Suprapubic skin (tissue), 4 donors: ENCODE measurements at places on chromosomes 16 and 17.

DNA sequence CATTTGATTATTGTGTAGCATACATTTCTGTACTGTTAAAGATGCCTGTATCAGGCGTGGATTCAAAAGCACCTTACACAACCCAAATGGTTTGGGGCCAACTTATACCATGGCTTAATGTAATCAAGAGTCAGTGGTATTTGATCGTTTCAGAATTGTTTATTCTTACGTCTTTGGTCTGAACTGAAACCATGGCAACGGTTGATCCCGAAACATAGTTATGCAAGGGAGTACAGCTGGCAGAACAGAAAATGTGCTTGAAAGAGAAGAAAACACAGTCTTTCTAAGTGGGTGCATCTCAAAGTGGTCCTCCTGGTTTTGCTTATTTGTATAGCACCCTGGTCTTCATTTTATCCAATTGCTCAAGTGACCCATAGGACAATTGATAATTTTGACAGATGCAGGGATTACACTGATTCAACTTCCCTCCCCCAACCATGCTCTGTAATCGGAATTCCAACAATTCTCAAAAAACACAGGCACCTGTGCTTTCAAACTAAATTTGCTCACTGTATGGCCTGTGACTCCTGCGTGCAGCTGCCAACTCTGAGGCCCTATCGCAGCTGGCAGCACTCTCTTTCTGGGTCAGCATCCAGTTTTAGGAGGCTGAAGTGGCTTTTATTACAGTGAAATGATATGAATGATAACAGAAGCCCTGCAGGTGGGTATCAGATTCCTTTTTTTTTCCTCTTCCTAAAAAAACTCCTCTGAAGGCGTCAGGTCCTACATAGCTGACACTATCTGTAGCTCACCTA, 77.0 kb upstream of the AXIN2 start:
- no peaks in the 10 kb centered on the region for H3K27me3 ChIP-seq
- no peak for DNase-seq
- no peak overlapping the region for H3K27ac ChIP-seq
- H3K36me3 ChIP-seq = no peaks in the 10 kb centered on the region
- peaks cover 14% of the 10 kb centered on the region for H3K4me1 ChIP-seq

- no peak for DNase-seq
- H3K4me3 ChIP-seq = peak overlapping the region; percentile 85
- H3K27ac ChIP-seq = peak overlapping the region; percentile 90
- no peaks in the 10 kb centered on the region for H3K27me3 ChIP-seq
- peaks cover 61% of the 10 kb centered on the region for H3K4me1 ChIP-seq
These were observed 1.9 kb upstream of the MLLT6 start for GRCh38 chr17:38702916-38703741.

DNA sequence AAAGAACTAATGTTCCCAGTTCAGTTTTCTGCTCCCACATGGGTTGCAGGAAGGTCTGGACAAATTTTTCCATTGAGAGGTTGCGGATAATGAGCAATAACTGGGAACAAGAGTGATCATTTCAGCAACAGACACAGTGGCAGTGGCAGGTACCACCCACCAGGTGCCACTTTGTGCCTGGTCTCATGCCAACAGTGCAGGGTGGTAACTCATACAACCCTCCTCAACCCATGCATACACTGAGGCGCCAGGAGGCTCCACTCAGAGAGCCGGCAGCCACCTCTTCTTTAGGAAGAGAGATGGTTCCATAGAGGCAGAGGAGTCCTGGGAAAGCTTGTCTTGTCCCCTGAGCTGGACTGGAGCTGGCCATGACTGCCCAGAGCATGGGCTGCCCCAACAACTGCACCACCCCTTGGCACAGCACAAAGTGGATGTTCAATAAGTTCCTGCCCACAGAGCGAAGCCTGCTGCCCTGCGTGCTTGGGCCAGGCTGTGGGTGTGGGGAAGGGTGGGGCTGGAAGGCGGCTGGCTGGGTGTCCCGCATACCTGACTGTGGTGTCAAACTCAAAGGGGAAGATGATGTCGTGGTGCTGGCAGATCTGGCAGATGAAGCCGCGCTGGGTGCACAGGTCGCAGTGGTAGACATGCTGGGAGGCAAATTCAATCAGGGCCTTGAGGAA, 6.4 kb upstream of the ARHGAP27 start:
- peaks cover 53% of the 10 kb centered on the region for H3K36me3 ChIP-seq
- no peak overlapping the region for H3K4me3 ChIP-seq
- DNase-seq = peak; percentile 66

DNA sequence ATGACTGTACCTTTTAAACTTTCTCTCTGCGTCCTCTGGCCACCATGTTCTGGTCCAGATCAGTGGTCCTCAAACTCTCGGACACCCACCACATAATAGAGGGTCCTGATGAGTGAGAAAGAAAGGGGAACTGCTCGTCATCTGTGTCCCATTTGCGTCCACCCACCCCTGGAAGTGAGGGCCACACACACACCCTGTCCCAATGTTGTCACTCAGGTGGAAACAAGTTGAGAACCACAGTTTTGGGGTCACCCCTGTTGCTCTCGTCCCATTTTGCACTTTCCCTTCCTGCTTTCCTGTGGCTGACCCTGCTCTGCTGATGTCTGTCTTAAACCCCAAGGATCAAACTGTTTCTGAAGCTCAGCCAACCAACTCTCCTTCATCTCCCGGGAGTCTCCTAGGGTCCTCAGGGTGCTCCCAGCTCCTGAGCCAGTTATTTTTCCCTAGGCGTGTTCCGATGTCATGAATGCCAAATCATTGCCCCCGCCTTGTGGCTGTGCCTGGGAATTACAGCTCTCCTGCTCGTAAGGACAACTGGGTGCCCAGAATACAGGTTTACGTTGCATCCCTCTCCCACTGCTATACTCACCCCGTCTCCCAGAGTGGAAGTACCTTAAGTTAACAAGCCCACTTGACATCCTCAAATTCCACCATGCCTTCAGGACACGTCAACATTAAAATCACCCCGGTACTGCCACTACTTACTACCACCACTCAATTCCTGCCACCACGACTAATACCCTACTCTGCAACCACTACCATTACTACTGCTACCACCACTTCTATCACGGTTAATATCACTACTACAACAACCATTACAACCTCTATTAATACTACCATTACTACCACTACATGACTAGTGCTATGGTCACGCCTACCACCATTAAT, 26.0 kb upstream of the HNF1B start:
- H3K27ac ChIP-seq = no peak overlapping the region
- no peaks in the 10 kb centered on the region for H3K4me1 ChIP-seq
- H3K27me3 ChIP-seq = peaks cover 20% of the 10 kb centered on the region
- DNase-seq = no peak
- no peak overlapping the region for H3K4me3 ChIP-seq
- no peaks in the 10 kb centered on the region for H3K36me3 ChIP-seq

DNA sequence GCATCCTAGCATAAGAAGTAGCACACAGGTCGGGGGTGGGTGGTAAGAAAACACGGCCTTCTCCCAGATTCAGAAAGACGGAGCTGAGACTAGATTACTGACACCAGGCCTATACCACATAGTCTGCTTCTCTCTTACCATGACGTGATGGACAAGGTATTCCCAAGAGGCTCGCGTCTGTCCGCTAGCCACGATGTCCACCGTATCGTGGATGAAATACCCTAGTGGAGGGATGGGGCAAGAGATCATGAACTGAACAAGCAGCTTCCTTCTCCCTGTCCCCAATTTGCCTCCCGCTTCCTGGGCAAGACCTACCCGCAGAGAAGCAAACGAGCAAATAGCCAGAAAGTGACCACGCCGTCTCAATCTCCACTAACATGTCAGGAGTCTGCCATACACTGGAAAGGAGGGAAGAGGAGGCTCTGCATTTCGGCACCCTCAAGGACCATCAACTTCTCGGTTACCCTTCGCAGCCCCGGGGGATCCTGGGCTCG, 820 bp downstream of the TLCD1 start:
- H3K27me3 ChIP-seq = no peaks in the 10 kb centered on the region
- DNase-seq = no peak
- peak overlapping the region; percentile 89 for H3K4me3 ChIP-seq
- peaks cover 87% of the 10 kb centered on the region for H3K4me1 ChIP-seq
- H3K27ac ChIP-seq = peak overlapping the region; percentile 99

DNA sequence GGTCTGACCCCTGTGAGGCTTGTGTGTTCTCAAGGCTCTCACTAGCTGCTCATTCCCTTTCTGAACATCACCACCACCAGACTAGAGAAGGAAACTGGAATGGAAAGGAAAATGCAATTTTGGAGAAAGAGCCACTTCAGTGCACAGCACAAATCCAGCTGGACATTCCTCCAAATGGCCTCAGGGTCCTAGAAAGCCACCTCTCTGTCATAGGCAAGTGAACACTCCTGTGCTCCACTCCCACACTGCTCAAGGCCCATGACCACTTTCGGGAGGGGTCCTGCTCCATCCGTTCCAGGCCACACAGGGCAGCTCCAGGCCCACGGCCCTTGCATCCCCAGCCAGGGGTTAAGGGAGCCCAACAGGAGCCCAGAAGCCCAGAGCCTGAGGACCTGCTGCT, 2.6 kb downstream of the LRRC75A start:
- no peak overlapping the region for H3K27ac ChIP-seq
- peaks cover 46% of the 10 kb centered on the region for H3K4me1 ChIP-seq
- no peak for DNase-seq
- H3K36me3 ChIP-seq = no peaks in the 10 kb centered on the region

- no peak overlapping the region for H3K27ac ChIP-seq
- no peak for DNase-seq
- H3K4me3 ChIP-seq = no peak overlapping the region
- no peaks in the 10 kb centered on the region for H3K36me3 ChIP-seq
- H3K4me1 ChIP-seq = no peaks in the 10 kb centered on the region
- peaks cover 5% of the 10 kb centered on the region for H3K27me3 ChIP-seq
These were observed 119.2 kb downstream of the AXIN2 start for GRCh38 chr17:65442250-65442649.

- H3K4me1 ChIP-seq = peaks cover 19% of the 10 kb centered on the region
- H3K27me3 ChIP-seq = no peaks in the 10 kb centered on the region
- DNase-seq = no peak
- H3K27ac ChIP-seq = peak overlapping the region; percentile 34
These were observed 222.4 kb upstream of the AXIN2 start for GRCh38 chr17:65783845-65784334.

DNA sequence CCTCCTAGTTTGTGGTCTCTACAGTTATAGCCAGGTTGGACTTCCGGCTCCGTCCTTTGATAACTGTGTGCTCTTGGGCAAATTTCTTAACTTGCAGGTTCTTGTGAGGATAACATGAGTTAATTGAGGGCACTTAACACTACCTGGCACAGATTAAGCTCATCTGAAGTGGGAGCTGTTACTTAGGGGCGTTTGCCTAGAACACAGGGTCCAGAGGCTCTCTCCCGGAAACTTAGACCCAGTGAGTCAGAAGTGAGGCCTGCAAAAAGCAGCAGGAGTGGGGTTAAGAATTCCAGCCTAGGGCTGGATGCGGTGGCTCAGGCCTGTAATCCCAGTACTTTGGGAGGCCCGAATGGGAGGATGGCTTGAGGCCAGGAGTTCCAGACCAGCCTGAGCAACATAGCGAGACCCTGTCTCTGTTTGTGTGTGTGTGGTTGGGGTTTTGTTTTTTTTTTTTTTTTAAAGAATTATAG, 1.4 kb downstream of the MVP start:
- H3K4me1 ChIP-seq = peaks cover 86% of the 10 kb centered on the region
- H3K36me3 ChIP-seq = peaks cover 12% of the 10 kb centered on the region
- DNase-seq = no peak

- DNase-seq = no peak
- H3K4me3 ChIP-seq = no peak overlapping the region
- H3K36me3 ChIP-seq = no peaks in the 10 kb centered on the region
- H3K4me1 ChIP-seq = no peaks in the 10 kb centered on the region
- no peak overlapping the region for H3K27ac ChIP-seq
- no peaks in the 10 kb centered on the region for H3K27me3 ChIP-seq
These were observed 198.4 kb upstream of the TBX2 start for GRCh38 chr17:61201211-61201610.

GRCh38 chr16:78659668-78660217, 560.3 kb downstream of the WWOX start:
- H3K27ac ChIP-seq = no peak overlapping the region
- peaks cover 12% of the 10 kb centered on the region for H3K4me1 ChIP-seq
- no peak for DNase-seq
- no peak overlapping the region for H3K4me3 ChIP-seq
- H3K27me3 ChIP-seq = no peaks in the 10 kb centered on the region

GRCh38 chr16:12426122-12426521, 377.6 kb downstream of the CPPED1 start:
- H3K27ac ChIP-seq = no peak overlapping the region
- no peak overlapping the region for H3K4me3 ChIP-seq
- no peaks in the 10 kb centered on the region for H3K36me3 ChIP-seq
- H3K27me3 ChIP-seq = no peaks in the 10 kb centered on the region

- H3K4me3 ChIP-seq = no peak overlapping the region
- peaks cover 30% of the 10 kb centered on the region for H3K4me1 ChIP-seq
- DNase-seq = no peak
- H3K36me3 ChIP-seq = no peaks in the 10 kb centered on the region
- H3K27ac ChIP-seq = no peak overlapping the region
These were observed 48.3 kb downstream of the C17orf67 start for GRCh38 chr17:56785405-56785804.

DNA sequence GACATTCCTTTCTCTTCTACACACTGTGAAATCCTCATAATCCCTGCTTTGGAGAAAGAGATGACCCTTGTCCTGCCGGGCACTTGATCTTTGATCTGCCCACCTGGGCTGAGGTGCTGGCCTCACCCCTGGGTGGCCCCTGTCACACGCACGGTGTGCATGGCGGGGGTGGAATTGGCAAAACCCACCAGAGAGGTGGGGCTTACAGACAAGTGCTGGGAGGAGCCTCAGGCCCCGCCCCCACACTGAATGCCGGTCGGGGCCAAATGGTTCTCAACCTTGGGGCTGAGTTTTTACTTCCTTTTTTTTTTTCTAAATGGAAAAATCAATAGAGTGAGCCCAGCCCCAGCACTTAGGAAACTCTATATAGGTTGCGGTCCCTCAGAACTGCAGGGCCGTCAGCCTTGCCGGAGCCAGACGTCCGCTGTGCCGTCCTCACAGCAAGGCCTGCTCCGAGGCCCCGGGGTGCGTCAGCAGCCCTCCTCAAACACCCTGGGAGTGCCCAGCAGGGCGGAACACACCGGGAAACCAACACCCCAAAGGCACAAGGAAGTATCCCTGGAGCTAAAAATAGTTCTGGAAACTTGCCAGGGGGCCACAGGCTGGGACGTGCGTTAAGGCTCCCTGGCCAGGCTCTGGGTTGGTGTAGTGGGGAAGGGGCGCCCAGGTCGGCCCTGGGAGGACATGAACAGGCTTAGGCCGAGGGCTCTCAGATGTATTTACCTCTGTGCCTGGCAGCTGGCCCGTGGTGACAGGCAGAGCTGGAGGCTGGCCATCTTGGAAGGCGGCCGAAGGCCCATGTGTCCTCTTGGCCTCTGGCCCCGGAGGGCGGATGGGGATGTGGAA, 11.0 kb downstream of the GPRC5C start:
- H3K4me3 ChIP-seq = peak overlapping the region; percentile 30
- DNase-seq = peak; percentile 83
- H3K4me1 ChIP-seq = peaks cover 47% of the 10 kb centered on the region
- H3K36me3 ChIP-seq = peaks cover 15% of the 10 kb centered on the region

DNA sequence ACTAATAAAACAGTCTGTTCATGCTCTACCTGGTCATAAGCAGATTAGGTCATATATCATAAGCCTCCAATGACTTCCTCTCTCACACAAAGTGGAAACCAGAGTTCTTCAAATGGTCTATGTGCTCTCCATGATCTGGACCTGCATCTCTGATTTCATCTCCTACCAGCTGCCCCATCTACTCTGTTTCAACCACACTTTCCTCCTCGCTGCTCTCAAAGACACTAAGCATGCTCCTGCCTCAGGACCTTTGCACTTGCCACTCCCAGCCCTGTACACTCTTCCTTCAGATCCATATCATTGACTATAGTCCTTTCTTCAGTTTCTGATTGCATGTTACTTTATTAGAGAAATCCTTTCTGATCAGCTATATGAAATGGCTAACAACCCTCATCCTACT, 196.8 kb downstream of the PHKB start:
- H3K27ac ChIP-seq = no peak overlapping the region
- H3K4me3 ChIP-seq = no peak overlapping the region
- peaks cover 38% of the 10 kb centered on the region for H3K36me3 ChIP-seq
- no peaks in the 10 kb centered on the region for H3K27me3 ChIP-seq
